Peyer's patch (tissue), 4 donors: ENCODE measurements at places on chromosomes 3 and 15. TPM values are rescaled to one million over a fixed set of nuclear protein-coding genes. Genes with fewer than 3 reads are reported as not detected.

SNTN gene
- not detected for total RNA-seq

DNA sequence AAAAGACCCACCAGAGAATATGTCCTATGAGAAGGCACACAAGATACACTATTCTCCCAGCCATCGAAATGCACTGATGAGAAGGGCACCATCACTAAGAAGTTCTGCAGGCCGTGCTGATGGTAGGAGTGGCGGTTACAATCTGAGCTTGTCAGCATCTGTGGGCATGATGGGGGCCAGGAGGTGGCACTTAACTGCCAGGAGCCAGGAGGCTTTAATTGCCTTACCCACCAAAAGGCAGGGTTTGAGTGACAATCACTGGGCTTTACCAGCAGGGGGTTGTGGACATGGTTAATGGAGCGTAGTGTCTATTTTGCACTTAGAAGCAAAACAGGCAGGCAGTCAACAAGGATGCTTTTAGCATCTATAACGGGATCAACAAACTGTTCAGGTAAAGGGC is 16.0 kb upstream of the SQOR start:
- H3K36me3 ChIP-seq, result no peaks in the 10 kb centered on the region
- no peaks in the 10 kb centered on the region for H3K4me1 ChIP-seq
- DNase-seq, result no peak
- H3K4me3 ChIP-seq, result no peak overlapping the region

ADPRH gene
- total RNA-seq, result 1.3 TPM

GRCh38 chr3:126944089-126944965 is 38.6 kb upstream of the PLXNA1 start:
- no peak overlapping the region for H3K27ac ChIP-seq
- DNase-seq, result no peak
- H3K36me3 ChIP-seq, result no peaks in the 10 kb centered on the region

GRCh38 chr3:188365988-188366698 is 212.2 kb downstream of the LPP start:
- no peaks in the 10 kb centered on the region for H3K36me3 ChIP-seq
- H3K27ac ChIP-seq, result no peak overlapping the region
- H3K4me3 ChIP-seq, result no peak overlapping the region
- H3K27me3 ChIP-seq, result no peaks in the 10 kb centered on the region
- no peak for DNase-seq
